ENCODE measurements at places on chromosomes 13 and 19.

DNA sequence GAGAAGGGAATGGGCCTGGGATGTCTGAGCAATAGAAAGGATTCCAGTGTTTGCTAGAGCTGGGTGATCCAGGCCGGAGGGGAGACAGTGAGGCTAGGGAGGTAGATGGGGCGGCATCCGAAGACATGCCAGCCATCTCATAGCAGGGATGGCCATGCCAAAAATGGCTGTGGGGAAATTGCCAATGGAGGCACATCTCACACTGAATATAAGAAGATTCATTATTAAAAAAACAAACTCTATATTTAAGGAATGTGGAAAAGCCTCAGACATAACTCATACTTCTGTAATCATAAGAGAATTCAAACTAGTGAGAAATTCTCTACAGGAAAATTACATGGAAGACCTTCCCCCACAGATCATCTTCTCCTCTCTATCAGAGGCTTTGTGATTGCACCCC is 289.2 kb downstream of the FGF9 start:
- no peak for DNase-seq

DNA sequence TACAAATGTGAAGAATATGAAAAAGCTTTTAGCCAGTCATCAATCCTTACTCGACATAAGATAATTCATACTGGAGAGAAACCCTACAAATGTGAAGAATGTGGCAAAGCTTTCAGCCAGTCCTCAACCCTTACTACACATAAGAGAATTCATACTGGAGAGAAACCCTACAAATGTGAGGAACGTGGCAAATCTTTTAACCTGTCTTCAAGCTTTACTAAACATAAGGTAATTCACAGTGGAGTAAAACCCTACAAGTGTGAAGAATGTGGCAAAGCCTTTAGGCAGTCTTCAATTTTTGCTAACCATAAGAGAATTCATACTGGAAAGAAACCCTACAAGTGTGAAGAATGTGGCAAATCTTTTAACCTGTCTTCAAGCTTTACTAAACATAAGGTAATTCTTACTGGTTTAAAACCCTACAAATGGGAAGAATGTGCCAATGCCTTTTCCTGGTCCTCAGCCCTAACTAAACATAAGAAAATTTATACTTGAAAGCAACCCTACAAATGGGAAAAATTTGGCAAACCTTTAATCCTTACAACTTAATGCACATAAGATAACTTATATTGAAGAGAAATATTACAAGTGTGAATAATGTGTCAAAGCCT is 74.1 kb upstream of the ZNF681 start:
- DNase-seq: no peak

- no peak for DNase-seq
These were observed 1.5 kb downstream of the GPC6 start for GRCh38 chr13:93227878-93228642.

GRCh38 chr13:21546372-21546771 is 57.6 kb downstream of the MICU2 start:
- DNase-seq: no peak

- DNase-seq: no peak
These were observed 1884.3 kb upstream of the PCDH20 start for GRCh38 chr13:63299866-63300394.

DNA sequence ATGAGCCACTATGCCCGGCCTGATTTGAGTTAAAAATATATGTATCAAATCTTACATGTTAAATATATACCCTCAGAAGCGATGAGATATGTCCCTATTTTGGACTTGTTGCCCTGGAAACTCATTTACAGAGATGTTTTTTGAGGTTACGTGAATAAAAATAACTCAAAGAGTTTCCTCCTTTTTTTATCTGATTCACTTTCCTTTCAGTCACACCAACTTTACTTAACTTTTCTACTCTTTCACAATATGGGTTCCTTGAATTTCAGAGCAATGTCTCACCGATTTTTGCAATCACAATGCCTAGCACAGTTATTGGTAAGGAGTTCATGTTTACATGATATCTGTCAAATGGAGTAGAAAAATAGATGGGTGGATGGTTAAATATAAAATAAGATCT is 2.3 kb downstream of the OR7C2 start:
- DNase-seq: no peak

DNA sequence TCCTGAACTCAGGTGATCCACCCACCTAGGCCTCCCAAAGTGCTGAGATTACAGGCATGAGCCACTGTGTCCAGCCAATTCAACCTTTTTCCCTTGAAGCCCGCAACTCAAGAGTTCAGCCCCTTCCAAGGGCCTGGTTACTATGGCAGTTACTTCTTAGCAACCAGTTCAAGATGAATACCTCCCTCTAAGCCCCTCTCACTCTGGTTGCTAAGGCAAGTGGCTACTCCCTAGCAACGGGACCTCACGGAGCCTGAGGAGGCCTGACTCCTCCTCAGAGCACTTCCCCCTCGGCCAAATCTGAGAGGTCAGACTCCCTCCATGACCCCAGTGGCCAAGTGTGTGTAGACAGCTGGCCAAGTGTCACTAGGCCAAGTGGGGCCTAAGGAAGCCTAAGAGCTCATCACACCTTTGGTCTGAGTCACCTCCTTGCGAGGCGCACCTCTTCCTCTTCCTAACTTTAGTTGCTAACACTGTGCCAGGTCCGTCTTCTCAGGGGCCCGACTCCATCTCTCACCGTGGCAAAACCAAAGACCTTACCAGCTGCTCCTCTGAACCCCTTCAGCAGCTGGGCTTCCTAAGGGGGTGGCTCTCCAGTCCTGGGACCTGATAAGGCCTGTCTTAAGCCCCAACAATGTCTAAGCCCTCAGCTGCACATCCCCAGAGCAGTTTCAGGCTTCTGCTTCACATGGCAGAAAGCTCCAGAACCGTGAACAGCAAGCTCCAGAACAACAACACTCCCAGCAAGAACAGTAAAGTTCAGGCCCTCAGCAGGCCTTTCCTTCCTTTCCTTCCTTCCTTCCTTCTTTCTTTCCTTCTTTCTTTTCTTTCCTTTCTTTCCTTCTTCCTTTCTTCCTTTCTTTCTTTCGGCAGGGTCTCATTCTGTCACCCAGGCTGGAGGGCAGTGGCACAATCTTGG is 9.6 kb downstream of the CD37 start:
- DNase-seq: no peak

DNA sequence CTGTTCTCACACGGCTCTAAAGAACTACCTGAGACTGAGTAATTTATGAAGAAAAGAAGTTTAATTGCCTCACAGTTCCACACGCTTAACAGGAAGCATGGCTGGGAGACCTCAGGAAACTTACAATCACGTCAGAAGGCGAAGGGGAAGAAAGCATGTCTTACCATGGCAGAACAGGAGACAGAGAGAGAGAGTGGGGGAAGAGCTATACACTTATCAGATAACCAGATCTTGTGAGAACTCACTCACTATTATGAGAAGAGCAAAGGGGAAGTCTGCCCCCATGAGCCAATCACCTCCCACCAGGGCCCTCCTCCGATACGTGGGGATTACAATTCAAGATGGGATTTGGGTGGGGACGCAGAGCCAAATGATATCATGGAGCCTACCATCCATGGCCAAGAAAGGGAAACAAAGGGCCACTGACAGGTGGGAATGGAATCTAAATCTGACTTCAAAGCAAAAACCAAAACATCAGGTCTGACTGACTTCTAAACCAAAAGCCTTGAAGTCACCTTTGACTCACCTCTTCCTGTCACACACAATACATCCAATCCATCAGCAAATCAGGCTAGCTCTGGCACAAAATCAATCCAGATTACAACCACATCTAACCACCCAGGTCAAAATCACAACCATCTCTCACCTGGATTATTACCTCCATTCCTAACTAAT is 189.7 kb downstream of the ENOX1 start:
- no peak for DNase-seq

DNA sequence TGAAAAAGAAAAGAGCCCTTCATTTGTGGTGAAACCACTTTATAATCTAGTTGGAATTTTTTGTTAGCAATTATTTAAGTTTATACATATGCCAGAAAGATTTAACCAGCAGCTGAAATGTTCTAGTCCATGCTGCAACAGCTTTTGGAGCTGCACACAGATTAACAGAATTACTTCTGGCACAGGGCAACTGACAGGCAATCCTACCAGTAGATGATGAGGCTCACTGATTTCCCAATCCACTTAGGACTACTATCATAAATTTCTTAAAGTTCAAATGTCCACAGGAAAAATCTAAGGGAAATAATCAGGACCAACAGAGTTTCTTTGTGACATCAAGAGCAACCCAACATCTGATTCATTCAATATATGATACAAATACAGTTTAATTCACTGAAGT is 78.8 kb downstream of the CRYL1 start:
- no peak for DNase-seq

DNA sequence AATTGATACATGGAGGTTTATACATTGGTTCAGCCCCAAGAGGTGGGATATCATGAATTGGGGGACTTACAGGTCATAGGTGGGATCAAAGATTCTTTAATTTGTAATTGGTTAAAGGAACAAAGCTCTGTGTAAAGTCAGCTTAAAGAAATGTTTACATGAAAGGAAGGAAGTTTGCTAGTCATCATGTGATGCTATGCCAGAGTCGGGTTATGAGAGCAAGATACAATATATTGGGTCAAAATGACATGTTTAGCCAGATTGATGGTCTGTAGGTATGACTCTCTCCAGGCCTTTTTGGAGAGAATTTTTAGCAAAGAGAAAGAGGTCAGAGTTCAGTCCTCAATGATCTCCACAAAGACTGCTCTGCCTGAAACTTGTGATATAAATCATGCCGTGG is 5.3 kb upstream of the CYSLTR2 start:
- no peak for DNase-seq

- no peak for DNase-seq
These were observed 21.7 kb downstream of the BICRA start for GRCh38 chr19:47630594-47630993.

GRCh38 chr13:40910324-40911050 is 108.6 kb downstream of the ELF1 start:
- no peak for DNase-seq

DNA sequence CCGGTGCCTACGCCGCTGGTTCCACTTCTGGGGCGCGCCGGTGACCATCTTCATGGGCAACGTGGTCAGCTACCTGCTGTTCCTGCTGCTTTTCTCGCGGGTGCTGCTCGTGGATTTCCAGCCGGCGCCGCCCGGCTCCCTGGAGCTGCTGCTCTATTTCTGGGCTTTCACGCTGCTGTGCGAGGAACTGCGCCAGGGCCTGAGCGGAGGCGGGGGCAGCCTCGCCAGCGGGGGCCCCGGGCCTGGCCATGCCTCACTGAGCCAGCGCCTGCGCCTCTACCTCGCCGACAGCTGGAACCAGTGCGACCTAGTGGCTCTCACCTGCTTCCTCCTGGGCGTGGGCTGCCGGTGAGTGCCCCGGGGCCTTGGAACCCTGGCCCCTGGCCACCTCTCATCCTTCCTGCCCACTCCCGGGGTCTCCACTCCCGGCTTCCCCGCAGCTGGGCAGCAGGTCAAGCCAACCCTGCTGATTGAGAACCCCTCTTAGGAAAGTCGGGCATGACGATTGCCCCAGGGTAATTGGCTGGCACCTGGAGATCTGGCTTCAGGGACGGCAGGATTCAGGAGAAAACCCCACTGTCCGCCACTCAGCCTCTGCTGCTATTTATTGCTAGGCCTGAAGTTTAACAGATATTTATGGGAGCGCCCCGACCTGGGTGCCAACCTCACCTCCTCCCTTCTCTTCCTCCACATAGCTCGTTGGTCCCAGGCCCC is 39.1 kb downstream of the TRPM4 start:
- no peak for DNase-seq

GRCh38 chr13:78806457-78806856 is 147.5 kb upstream of the OBI1 start:
- no peak for DNase-seq

DNA sequence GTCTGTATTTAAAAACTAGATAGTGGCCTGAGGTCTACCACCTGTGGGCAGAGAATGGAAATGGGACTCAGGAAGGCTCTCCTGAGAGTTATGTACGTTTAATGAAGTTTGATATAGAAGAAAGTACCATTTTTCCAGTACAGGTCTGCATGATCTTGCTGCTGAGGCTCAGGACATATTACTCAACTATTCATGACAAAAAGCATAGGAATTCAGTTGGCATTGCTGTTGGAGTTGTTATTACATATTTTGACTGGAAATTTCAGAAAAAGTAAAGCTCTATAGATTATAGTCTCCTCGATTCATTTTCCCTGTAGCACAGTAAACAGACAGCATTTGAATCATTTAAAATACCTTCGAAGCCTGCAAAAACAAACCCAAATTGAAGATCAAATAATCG is 469.8 kb downstream of the DCT start:
- no peak for DNase-seq

- no peak for DNase-seq
These were observed 10.6 kb upstream of the LRRC25 start for GRCh38 chr19:18408053-18408476.

DNA sequence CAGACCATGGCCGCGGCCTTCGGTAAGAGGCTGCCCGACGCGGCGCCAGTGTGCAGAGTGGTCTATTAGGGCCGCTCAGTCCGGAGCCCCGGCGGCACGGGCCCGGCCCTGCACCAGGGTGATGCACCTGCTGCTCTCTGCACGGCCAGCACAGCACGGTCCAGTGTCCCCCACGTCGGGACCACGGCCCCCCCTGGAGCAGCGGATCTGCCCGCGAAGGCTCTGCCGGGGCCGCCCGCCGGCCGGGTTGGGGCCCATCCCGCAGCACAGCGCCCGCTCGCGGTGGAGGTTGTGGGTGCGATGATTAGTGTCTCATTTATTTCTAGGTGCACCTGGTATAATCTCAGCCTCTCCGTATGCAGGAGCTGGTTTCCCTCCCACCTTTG is 7.9 kb downstream of the PTBP1 start:
- no peak for DNase-seq

GRCh38 chr19:18254546-18255503 is 19.4 kb downstream of the IQCN start:
- DNase-seq: no peak

DNA sequence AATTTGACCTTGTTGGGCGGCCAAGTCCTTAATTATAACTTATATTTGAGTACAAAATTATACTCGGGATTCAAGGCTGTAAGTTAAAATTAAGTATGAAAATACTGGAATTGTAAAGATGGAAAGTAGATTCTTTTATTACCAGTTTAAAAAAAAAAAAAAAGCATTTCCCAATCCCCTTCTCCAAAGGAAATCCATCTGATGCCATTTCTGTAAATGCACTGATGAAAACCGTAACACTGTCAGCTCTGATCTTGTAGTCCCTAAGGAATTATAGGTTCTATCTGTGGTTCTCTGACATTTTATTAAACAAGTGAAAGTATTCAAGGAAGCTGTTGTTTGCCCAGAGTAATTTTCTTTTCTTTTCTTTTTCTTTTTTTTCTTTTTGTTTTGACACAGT is 41.6 kb upstream of the HNRNPA1L2 start:
- no peak for DNase-seq

DNA sequence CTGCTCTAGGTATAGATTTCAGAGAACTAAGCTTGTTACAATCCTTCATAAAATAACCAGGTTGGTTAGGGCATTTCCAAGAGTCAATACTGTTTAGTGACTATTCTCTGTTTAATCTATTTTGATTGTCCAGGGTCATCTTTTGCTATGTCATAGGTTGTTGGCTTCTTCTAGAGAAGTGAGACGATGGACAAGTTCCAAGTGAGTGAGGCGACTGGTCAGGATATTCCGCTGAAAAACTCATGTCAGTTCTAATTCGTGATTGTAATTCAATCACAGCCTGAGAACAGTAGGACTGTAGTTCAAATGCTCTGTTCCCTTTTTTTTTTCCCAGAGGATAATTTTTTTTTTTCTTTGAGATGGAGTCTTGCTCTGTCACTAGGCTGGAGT is 15.8 kb upstream of the ALOX5AP start:
- DNase-seq: no peak

GRCh38 chr13:69579351-69579750 is 528.3 kb upstream of the ATXN8OS start:
- no peak for DNase-seq

All from CD4-positive, alpha-beta T cell treated with Interleukin-12 subunit alpha and Interleukin-12 subunit beta, for 1 hour (primary cell).